ENCODE measurements at places on chromosomes 2 and 18.

DNA sequence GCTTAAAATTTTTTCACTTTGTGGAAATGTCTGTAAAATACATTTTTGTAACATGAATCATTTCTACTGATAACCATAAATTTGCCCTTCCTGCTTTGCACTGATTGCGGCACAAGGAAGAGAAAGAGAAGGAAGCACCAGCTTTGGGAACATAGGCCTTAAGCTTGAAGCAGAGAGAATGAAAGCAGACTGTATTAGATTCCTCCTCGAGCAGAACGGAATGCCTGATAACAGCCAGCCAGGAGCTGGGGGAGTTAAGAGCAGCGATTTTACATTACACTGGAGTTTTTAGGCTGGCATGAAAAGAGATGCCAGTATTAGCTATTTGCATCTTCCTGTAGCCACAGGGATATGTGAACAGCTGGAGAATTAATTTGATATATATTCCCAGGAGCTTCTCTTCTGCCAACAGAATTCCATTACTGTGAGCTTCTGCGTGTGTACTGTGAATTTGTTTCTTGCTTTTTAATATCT is 33.5 kb downstream of the CRIM1 start:
- peak; percentile 42 for DNase-seq

GRCh38 chr2:38073211-38074057 is 2.5 kb downstream of the CYP1B1 start:
- DNase-seq: no peak

DNA sequence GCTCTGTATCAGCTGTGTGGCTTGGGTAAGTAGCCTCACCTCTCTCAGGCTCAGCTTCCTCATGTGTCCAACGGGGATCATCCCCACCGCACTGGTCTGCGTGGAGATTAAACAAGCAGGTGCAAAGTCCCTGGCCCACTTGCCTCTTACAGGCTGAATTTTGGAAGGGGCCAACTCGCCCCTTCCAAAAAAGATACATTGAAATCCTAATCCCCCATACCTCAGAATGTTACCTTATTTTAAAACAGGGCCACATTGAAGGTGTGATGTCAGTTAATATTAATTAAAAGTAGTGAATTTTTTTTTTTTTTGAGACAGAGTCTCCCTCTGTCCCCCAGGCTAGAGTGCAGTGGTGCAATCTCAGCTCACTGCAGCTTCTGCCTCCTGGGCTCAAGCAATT is 34.8 kb downstream of the TBC1D8 start:
- DNase-seq: no peak

- no peak for DNase-seq
Measured at GRCh38 chr2:232816657-232817056, 40.3 kb upstream of the KCNJ13 start.

DNA sequence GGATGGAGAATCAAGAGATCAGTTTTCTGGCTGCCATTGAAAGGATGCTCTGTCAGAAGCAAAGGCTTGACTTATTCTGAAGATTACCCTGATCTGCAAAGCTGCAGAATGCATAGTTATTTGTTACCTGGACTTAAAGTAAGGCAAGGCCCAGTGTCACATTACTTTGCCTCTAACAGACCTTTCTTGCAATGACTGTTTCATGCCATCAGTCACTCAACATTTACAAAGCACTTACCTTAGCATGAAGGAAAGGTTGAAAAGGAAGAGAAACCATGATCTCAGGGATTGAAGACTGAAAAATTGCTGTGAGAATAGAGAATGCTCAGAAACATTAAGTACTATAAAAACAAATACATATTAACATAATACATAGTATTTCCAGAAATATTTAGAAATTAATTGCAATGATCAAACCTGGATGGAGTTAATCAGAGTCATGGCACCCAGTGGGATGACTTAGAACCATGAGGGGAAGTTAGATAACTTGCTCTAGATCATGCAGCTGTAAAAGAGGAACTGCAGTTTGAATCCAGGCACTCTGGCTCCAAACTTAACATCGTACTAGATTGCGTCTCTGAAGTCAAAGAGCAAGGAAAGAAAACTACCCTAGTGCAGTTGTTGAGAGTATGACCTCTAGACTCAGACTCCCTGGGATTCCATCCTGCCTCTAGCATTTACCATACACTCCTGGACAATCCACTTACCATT is 26.5 kb upstream of the FAM117B start:
- no peak for DNase-seq

Data from fibroblast of skin of left quadriceps (primary cell).